ENCODE measurements at places on chromosomes 16 and 17.

- no peak overlapping the region for H3K4me3 ChIP-seq
- peaks cover 6% of the 10 kb centered on the region for H3K36me3 ChIP-seq
- DNase-seq = no peak
- H3K27me3 ChIP-seq = no peaks in the 10 kb centered on the region
- H3K4me1 ChIP-seq = no peaks in the 10 kb centered on the region
Observed at GRCh38 chr17:30782206-30782605, 42.3 kb downstream of the CRLF3 start.

DNA sequence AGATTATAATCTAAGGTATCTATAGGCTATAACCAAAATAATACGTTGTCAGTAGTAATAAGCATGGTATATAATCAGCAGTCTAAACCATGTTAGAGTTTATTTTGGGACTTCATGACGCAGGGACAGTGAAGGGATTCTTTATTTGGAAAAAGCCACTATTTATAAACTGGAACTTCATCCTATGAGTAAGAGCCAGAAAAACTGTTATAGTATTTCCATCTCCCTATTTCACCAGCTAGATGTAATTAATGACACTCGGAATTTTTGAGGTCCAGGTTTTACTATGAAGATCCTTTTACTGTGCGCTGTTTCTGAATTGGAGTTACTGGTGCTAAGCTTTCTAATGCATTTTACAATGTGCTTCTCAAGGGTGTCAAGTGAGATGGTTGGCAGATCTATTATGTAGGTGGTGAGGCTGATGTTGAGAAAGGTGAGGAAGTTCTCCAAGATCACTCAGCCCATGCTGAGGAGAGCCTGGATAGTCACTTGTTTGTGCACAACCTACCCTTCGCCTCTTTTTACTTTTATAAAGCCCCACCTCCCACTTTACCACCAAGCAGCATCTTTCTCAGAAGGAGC lies 149.3 kb downstream of the MSI2 start:
- H3K36me3 ChIP-seq = 0 out of 2 replicates have a peak, but pooled peaks cover 2% of the 10 kb centered on the region
- no peak overlapping the region for H3K27ac ChIP-seq
- DNase-seq = no peak
- H3K4me3 ChIP-seq = no peak overlapping the region

DNA sequence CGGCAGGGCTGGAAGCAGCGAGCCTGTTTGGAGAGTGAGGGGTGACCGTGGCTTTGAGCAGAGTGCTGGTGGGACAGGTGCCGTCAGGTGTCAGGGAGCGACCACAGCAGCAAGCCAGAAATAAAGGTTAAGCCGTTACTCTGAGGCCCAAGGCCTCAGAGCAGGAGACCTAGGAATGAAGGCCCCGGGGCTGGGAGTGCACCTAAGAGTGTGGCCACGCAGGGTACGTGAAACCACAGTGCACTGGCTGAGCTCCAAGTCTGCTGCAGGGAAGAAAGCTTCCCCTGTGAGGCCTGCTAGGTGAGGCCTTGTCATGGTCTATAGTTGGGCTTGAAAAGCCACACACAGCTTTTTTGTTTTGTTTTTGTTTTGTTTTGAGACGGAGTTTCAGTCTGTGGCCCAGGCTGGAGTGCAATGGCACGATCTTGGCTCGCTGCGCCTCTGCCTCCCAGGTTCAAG lies 8.7 kb downstream of the CLUAP1 start:
- peaks cover 17% of the 10 kb centered on the region for H3K36me3 ChIP-seq
- H3K27ac ChIP-seq = no peak overlapping the region
- H3K4me1 ChIP-seq = no peaks in the 10 kb centered on the region

DNA sequence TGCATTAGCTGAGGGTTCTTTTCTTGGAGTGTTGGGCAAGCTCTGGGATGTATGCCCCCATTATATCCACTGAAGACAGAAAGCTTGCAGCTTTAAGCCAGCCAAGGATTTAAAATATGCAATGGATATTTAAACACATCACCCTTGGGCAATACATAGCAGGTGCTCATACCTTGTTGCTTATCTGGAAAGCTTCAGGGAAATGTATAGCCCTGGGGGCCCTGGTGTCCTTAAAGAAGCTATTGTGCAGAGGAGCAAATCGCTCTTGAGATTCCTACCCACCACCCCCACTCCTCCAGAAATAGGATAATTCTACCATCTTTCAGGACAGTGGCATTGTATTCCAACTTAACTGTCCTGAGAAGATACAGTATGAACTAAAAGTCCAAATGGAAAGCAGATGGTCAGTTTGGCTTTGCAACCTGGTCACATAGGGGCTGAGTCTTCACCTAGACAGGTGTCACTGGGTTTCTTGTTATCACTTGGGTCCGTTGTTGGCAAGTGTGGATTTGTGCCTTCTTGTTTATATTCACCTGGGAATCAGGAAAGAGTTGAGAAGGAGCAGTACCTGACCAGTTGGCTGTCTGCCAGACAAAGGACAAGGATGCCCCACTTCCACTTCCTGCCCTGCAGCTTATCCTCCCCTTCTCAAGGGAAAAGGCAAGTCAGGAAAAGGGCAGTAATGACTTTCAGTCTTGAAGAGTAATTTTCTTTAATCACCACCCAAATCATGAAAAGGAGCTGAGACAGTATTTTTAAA lies 3.4 kb downstream of the ANKRD40CL start:
- DNase-seq = no peak
- no peak overlapping the region for H3K27ac ChIP-seq

DNA sequence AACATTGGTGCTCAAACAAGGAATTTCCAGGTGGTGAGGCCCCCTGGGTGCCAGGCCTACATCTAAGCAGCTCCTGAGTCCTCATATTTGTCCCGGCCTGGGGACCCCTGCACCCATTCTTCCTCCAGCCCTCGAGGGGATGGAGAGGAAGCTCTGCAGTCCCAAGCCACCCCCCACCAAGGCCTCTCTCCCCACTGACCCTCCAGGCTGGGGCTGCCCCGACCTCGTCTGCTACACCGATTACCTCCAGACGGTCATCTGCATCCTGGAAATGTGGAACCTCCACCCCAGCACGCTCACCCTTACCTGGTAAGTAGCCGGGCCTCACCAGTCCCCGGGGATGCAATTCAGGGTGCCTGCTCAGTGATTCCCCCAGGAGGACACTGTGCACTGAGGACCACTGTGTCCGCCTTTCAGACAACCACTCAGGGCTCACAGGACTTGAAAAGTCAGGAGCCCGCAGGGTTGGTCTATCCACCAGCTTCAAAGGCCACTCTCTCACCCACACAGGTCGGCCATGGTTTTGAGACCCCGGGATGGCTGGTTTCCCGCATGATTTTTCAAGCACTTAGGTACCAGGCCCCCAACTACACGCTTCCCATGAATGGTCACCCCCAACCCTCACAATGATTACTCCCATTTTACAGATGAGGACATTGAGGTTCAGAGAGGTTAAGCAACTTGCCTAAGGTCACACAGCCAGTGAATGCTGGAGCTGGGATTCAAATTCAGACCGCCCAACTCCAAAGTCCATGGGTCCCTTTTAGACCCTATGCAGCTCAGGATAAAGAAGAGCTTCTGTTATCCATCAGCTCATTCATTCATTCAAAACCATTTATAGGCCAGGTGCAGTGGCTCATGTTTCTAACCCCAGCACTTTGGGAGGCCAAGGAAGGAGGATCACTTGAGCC lies 32.4 kb downstream of the IL21R start:
- peak; percentile 39 for DNase-seq
- no peak overlapping the region for H3K4me3 ChIP-seq
- H3K27ac ChIP-seq = no peak overlapping the region
- H3K4me1 ChIP-seq = no peaks in the 10 kb centered on the region
- no peaks in the 10 kb centered on the region for H3K27me3 ChIP-seq

DNA sequence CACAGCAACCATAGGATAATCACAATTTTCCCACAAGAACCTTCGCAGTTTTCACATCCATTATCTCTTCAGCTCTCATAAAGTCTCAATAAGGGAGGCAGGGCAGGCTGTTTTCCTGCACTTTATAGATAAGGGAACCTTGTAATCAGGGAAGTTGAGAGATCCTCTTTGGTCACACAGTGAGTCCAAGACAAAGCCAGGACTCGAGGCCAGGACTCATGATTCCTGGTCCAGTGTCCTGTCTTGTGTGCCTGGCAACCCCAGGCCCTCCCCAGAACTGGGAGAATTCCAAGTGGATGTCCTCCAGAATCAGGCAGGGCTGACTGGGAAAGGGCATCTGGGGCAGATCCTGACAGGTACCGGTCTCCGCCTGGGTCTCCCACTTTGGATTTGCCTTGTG lies 23.1 kb upstream of the PHF12 start:
- no peaks in the 10 kb centered on the region for H3K36me3 ChIP-seq
- H3K27ac ChIP-seq = no peak overlapping the region
- no peak for DNase-seq
- no peak overlapping the region for H3K4me3 ChIP-seq
- H3K4me1 ChIP-seq = peaks cover 2% of the 10 kb centered on the region

DNA sequence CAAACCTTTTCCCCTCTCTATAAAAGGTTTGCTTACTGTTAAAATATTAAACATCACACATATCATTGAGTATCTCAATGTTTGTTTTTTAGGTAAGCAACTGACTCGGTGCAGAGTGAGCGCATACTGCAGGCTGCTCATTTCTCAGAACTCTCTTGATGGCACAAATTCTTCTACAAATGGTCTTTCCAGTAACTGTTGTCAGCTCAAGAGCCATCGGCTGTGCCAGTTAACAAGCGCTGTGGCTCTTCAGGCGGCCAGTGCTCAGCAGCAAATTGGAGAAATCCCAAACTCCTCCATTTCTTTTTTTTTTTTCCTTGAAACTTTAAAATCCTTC lies 8.6 kb downstream of the ABCA3 start:
- H3K27ac ChIP-seq = no peak overlapping the region
- no peaks in the 10 kb centered on the region for H3K4me1 ChIP-seq
- H3K27me3 ChIP-seq = no peaks in the 10 kb centered on the region

Data from H1 (cell line).